ENCODE measurements at places on chromosomes 7 and 10.

DNA sequence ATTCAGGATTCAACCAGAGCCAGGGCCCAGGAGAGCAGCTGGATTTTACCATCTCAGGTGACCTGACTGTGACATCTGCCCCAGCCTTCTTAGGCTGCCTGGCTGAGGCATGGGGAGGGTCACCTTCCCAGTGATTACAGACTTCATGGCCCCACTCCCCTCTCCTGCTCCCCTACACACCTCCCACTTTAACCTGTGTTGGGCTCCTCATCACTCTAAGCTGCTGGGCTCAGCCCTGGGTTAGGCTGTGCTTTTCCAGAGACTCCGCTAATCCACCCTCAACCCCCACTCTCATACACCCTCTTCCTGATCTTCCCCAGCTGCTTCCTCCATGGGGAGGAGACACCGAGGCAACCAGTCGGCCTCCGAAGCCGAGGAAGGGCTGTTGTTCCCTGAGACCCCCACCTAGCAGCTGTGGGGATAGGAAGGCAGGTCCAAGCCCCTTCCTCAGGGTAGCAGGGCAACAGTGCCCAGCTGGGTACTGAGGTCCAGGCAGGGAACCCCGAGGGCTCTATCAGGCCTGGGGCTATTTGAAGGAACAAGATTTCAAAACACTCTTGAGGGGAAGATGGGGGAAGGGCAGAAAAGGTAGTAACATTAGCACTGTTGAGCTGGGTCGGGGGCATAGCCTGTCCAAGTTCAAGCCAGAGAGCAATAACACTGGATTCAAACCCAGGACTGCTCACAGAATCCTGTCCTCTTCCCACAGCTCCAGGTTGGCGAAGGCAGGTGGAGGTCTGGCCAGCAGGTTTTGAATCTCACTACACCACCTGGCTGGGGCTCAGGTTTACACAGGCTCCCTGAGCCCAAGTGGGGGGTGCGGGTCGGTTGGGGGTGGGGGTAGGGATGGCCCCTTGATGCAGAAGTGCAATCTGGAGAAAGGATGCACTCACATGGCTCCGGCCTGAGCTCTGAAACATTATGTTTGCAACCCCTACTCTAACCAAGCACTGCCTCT is 1.8 kb downstream of the IMPDH1 start:
- DNase-seq, result no peak

GRCh38 chr10:17790651-17791050 is 18.5 kb upstream of the MRC1 start:
- DNase-seq, result no peak

DNA sequence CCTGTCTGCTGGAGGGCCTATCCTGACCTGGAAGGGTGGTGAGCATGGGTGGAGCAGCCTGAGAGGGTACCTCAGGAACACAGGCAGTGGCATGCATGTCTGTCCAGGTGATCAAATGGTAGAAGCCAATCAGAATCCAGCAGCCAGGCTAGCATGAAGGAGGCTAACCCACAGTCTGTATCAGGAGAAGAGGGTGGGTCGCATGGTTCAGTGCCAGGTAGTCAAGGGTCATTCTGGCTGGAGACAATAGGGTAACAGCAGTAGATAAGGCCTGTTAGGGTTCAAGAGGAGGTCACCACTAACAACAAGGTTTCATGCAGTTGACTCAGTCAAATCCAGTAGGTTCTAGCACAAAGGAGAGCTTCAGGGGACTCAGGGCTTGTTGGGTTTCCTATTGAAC is 10.4 kb downstream of the ALDH18A1 start:
- no peak for DNase-seq

DNA sequence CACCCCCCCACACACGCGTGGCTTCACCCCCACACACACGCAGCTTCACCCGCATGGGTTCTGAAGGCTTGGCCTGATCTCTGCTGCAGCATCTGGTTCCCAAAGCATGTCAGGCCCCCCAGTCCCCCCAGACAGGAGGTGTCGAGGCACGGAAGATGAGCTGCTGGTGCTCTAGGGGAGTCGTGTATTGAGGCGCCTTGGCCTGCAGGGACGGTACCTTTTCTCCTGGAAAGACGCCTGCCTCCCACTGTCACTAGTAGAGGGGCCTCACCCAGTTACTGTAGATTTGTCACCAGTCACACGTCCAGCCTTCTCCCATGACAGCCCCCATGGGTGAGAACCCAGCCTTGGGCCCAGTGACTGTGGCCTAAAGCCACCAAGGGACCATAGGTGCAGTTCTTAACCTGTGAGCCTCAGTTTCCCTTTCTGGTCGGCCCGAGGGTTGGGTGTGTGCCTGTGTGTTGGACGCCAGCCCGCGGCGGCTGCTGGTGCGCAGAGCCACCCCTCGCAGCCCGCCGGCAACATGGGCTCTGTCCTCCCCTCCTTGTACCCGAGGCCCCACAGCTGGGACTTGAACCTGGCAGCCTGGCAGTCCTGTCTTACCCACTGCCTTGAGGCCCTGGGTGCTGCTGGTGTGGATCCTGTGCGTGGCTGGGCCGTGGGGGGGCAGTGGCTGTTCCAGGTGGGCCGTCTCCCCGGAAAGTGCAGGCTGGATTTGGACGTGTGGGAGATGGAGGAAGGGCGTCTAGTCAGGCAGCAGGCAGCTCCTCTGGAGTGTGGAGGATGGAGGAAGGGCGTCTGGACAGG is 81.7 kb downstream of the NKX6-2 start:
- DNase-seq, result no peak

DNA sequence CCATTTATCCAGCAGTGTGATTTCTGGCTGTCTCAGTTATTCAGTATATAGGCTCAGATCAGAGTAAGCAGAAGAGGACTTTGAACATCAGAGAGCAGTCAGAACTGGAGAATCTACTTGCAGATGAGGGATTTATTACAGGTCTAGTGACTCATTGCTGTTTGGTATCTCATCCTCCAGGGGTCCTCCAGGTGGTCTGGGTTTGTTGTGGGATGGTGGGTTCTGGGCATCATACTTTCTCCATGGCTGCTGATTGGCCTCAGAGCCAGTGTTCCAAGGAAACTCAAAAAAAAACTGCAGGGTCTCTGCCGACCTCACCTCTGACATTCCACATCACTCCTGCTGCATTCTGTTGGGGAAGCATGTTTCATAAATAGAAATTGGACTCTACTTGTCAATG is 214.8 kb downstream of the CNTNAP2 start:
- no peak for DNase-seq

DNA sequence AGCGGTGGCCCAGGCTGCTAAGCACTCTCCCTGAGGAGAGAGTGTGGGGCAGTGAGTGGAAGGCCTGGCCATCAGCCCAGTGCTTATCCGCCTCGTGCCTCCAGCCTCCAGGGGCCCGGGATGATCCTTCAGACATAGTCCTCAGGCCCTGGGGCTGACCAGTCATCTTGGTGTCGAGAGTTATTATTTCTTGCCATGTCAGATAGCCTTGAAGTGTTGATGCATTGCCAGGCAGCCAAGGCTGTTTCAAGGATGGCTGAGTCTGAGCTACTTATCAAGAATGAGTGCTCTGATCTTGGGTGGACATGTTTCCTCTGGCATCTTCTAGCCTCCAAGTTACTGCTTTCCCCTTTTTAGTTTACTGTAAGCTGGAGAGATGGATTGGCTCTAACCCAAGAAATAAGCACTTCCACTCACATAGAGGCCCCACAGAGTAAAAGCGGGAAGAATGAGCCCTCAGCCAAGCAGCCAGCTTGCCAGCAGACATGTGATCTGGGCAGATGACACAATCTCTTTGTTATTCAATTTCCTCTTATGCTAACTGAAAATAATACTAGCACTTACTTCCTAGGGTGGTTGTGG is 136.5 kb upstream of the NAMPT start:
- DNase-seq, result no peak

DNA sequence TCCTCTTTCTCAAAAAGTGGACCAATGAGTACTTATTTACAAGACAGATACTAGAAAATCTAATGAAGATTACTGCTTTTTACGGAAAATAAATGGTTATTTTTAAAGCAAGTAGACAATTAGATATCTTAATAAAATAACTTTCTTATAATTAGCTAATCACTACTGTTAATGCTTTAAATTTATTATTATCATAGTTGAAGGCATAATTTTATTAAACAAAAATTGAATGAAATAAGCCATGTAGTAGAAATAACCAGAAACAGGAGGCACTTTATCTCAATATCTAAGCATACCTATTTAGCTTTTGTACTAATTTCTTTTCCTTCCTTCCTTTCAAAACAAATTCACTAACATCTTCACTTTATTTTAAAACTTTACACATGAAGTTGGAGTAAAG is 134.9 kb downstream of the CHCHD3 start:
- DNase-seq, result no peak

DNA sequence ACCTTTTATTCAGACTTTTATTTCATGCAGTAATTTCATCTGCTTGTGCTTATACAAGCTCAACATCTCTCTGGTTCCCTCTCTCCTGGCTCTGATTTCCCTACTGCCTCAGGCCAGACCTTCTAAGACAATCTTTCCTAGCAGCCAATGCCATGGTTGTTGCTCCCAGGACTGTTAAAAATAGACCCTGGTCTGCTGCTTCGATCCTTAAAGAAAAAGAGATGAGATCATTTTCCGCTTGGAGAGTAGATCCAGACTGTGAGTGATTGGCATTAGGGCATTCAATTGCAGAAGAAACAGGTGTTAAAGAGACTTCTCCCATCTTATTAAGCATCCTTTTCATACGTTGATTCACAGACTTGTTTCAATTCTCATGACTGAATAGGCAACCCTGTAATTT is 68.4 kb upstream of the ITGB1 start:
- DNase-seq, result no peak

DNA sequence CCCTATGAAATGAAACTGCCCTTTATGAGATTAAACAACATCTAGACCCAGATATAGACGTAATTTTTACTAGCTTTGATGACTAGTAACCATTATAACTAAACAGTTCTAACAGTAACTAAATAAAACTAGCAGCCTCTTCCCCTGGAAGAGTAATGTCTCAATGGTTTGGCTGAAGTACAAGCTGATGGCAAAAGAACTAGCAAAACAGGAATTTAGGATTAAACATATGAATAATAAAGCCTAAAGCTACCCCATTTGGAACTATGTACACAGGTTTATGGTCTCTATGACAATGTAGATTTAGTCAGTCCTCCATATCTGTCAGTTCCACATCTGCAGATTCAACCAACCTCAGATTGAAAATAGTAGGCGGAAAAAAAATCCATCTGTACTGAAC is 6.4 kb downstream of the DPY19L1 start:
- DNase-seq, result no peak

GRCh38 chr10:51747216-51747615 is 47.8 kb upstream of the CSTF2T start:
- no peak for DNase-seq

GRCh38 chr7:134483296-134483695 is 24.4 kb upstream of the AKR1B1 start:
- DNase-seq, result no peak

- no peak for DNase-seq
These were observed 41.7 kb upstream of the TOMM7 start for GRCh38 chr7:22864301-22864700.
